ENCODE measurements at places on chromosomes 7 and 10. TPM values are rescaled to one million over a fixed set of nuclear protein-coding genes. Genes with fewer than 3 reads are reported as not detected.

DNA sequence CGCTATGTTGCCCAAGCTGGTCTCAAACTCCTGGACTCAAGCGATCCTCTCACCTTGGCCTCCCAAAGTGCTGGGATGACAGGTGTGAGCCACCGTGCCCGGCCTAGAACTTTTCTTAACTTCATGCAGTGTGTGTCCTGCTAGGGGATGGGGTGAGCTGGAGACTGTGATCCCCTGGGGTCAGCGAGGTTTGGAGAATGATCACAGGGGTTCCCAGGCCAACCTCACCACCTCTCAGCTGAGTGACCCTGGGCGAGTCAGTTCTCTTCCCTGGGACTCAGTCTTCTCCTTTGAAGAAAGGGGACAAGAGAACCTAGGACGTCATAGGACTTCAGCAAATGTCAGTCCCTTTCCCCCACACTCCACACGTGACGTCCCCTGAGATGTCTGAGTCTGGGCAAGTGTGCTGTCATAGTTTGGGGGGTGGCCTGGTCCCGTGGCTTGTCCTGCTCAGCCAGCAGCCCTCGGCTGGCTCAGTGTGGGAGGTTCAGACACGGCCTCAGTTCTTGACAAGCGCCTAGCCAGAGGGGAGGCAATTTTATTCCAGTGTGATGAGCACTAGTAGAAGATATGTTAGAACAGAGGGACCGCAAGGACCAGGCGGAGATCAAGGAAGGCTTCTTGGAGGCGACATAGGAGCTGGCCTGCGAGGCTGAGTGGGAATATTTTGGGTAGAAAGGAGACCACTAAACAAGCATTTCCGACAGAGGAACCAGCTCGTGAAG lies 43.3 kb upstream of the ELN start:
- no peaks in the 10 kb centered on the region for H3K4me1 ChIP-seq
- no peaks in the 10 kb centered on the region for H3K36me3 ChIP-seq
- no peak for DNase-seq
- H3K27ac ChIP-seq: no peak overlapping the region

- H3K36me3 ChIP-seq: no peaks in the 10 kb centered on the region
- DNase-seq: peak; percentile 9
- no peak overlapping the region for H3K4me3 ChIP-seq
These were observed 34.3 kb downstream of the SRPK2 start for GRCh38 chr7:105354383-105354782.

GRCh38 chr7:132614428-132615318 lies 38.4 kb upstream of the PLXNA4 start:
- no peaks in the 10 kb centered on the region for H3K4me1 ChIP-seq
- H3K27me3 ChIP-seq: peaks cover 38% of the 10 kb centered on the region

DNA sequence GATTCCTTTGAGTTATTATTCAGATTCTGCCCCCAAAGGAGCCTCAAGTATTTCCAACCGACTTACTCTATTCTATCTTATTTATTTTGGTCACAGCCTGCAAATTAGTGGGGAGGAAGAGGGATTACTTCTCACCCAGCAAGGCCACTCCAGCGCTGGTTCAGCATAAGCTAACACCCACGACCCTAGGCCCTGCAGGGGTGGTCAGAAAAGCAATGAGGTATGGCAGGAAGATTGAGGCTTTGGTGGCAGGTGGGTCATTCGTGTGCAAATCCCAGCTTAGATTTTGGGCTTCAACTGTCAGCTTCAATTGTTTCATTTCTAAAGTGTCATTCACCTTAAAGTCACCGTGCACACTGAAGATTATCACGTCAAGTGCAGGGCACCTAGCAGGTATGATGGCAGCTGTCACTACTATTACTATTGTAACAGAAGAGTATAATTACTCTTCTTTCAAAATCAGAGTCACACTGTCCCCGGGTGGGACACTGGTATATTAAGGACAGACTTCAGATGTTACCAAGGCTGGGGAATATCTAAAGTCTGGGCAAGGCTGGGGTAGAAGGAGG lies 48.8 kb upstream of the OPTN start:
- no peak overlapping the region for H3K27ac ChIP-seq
- no peaks in the 10 kb centered on the region for H3K27me3 ChIP-seq
- no peak for DNase-seq
- no peak overlapping the region for H3K4me3 ChIP-seq

- H3K36me3 ChIP-seq: no peaks in the 10 kb centered on the region
- H3K4me3 ChIP-seq: no peak overlapping the region
- no peaks in the 10 kb centered on the region for H3K4me1 ChIP-seq
These were observed 7.7 kb upstream of the RET start for GRCh38 chr10:43069211-43069515.

GRCh38 chr10:24947304-24948097 lies 4.9 kb downstream of the PRTFDC1 start:
- H3K36me3 ChIP-seq: no peaks in the 10 kb centered on the region
- peak overlapping the region; percentile 83 for H3K27ac ChIP-seq
- H3K4me1 ChIP-seq: peaks cover 42% of the 10 kb centered on the region
- H3K27me3 ChIP-seq: no peaks in the 10 kb centered on the region
- no peak overlapping the region for H3K4me3 ChIP-seq

GRCh38 chr10:96608262-96608661 lies 21.4 kb upstream of the TM9SF3 start:
- no peak overlapping the region for H3K27ac ChIP-seq
- DNase-seq: no peak
- H3K4me3 ChIP-seq: no peak overlapping the region
- H3K27me3 ChIP-seq: no peaks in the 10 kb centered on the region
- H3K4me1 ChIP-seq: peaks cover 20% of the 10 kb centered on the region

- no peaks in the 10 kb centered on the region for H3K27me3 ChIP-seq
- H3K36me3 ChIP-seq: peaks cover 10% of the 10 kb centered on the region
- no peak for DNase-seq
- H3K4me3 ChIP-seq: no peak overlapping the region
These were observed 107.7 kb upstream of the ADO start for GRCh38 chr10:62696798-62697197.

GRCh38 chr7:42587806-42588205 lies 324.1 kb downstream of the C7orf25 start:
- no peak overlapping the region for H3K4me3 ChIP-seq
- DNase-seq: peak; percentile 13
- no peaks in the 10 kb centered on the region for H3K36me3 ChIP-seq
- H3K27me3 ChIP-seq: no peaks in the 10 kb centered on the region
- no peaks in the 10 kb centered on the region for H3K4me1 ChIP-seq

DNA sequence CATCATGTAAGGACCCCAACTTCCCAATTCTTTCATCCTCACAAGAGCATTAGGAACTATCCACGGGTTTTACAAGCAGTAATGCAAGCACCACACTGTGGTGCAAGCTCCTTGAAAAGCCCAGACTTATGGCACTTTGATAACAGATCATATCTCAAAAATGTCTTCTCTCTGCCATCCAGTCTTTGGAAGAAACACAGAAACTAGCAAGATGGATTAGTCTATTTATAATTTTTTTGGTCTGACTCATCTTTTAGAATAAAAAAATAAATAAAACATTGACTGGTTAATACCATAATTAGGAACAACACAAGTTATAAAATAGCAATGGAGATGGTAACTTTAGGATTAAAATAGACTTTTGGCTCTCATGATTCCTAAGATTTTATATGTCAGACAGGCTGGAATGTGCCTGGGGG lies 49.0 kb upstream of the CALD1 start:
- H3K4me3 ChIP-seq: no peak overlapping the region
- DNase-seq: no peak
- no peaks in the 10 kb centered on the region for H3K27me3 ChIP-seq
- H3K4me1 ChIP-seq: no peaks in the 10 kb centered on the region
- no peaks in the 10 kb centered on the region for H3K36me3 ChIP-seq
- no peak overlapping the region for H3K27ac ChIP-seq

- no peaks in the 10 kb centered on the region for H3K27me3 ChIP-seq
- no peak overlapping the region for H3K4me3 ChIP-seq
- no peaks in the 10 kb centered on the region for H3K36me3 ChIP-seq
- H3K4me1 ChIP-seq: no peaks in the 10 kb centered on the region
- DNase-seq: no peak
These were observed 9.8 kb upstream of the SEMA3D start for GRCh38 chr7:85196696-85197095.

NEURL1 gene
- total RNA-seq: 1.7 TPM

EVX1 gene
- 0.35 TPM for total RNA-seq

TAS2R39 gene
- total RNA-seq: not detected

VSTM2A gene
- total RNA-seq: not detected

CHRM2 gene
- total RNA-seq: not detected
